ENCODE measurements at places on chromosomes 7 and 10.

DNA sequence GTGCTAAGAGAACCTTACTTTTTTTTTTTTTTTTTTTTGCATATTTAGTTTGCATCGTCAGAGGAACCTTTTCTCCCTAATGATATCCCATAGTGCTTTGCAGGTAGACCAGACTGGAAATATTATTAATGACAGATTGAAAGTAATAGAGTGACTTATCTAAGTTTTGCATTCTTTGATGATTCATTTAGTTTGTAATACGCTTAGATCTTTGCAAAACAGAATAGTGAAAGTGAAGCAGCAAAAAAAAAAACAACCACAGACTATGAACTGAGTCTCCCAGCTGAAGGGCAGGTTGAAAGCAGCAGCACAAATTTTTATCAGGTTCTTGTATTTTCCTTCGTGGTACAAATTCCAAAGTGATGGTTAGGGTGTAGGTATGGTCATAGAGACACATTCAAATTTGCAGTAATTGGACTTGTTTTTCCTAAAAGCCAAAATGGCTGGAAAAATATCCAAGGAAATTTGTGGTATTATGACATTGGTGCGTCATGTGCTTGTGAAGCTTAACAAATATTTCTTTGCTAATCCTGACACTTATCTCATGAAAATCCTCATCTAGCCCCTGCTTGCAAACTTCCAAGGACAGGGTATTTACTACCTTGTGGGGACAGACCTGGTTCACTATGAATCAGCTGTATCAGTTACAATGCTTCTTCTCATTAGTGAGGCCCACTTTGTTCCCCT is 81.8 kb upstream of the CREB5 start:
- DNase-seq, result no peak

DNA sequence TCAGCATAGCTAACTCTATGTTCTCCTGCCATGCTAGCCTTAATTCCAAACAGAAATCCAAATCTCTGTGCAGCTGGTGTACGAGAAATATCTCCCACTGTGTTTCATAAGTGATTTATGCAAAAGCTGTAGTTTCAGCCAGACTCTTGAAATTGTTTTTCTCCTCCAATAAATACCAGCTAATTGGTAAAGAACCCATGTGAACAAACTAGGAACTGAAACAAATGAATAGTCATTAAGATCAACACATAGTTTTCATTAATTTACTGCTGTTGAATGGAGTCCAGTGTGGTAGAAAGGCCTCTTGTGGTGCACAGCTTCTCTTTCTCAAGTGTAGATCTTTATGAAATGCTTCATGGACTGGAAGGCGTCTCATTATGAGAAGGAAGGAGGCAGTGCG is 18.4 kb downstream of the PPP1R17 start:
- DNase-seq, result no peak

- no peak for DNase-seq
Measured at GRCh38 chr10:47424231-47424630, 40.1 kb upstream of the ZNF488 start.

- DNase-seq, result no peak
Measured at GRCh38 chr10:110527731-110528171, 30.0 kb downstream of the DUSP5 start.

GRCh38 chr7:23685731-23686130 is 5.7 kb downstream of the FAM221A start:
- DNase-seq, result no peak

DNA sequence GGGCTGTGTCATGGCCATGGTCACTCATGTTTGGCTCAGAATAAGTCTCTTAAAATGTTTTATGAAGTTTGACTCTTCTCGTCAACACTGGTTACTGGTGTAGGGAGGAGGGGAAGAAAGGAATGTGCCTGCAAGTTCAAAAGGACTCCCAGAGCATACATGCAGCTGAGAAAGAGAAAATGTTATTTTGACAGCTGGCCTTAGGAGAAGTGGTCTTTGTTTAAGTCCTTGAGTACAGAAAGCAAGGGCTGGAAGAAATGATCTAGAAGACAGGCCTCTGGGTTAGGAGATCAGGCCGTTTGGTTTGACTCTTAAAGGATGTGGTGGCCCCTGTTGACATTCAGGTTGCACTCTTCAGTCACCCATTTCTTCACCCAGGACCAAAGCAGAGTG is 245.5 kb downstream of the REEP3 start:
- no peak for DNase-seq

- no peak for DNase-seq
Measured at GRCh38 chr7:2812831-2813230, 31.3 kb downstream of the GNA12 start.

DNA sequence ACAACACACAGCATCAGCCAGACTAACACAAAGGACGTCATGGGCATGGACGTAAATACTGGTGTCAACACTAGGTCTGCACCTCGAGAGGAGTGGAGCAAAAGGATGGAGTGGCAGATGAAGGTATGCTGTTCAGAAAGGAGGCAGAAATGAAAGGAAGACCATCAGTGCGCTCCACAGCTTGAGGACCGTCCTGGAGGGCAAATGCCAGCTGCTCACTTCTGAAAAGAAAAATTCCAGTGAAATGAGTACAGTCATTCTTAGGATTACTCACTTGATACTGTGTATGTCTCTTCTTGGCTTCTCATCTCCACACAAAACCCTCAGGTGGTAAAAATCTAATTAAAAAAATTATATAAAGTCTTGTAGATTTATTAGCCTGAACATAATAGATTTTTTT is 44.8 kb downstream of the EGFR start:
- no peak for DNase-seq

- DNase-seq, result no peak
Measured at GRCh38 chr10:43982250-43982649, 333.6 kb upstream of the ZNF32 start.

GRCh38 chr10:101453791-101454718 is 100.1 kb downstream of the BTRC start:
- no peak for DNase-seq

DNA sequence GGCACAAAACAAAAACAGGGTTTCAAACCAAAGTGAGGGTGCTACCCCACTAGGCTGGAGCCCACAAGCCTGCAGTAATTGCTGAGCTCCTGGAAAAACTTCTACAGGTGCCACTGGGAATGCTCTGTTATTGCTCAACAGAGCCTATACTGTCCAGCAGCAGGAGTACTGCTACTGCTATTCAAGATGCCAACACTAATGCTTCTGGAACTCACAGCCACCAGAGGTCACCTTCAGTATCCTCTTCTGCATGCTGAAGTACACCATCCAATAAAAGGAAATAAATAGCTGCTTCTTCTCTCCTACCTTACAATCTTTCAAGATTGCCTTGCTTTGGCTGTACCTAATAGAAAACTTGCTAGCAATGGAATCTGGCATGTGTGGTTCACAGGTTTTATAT is 222.0 kb downstream of the LRRN3 start:
- DNase-seq, result no peak

GRCh38 chr7:29217113-29217512 is 22.5 kb downstream of the CHN2 start:
- no peak for DNase-seq
